ENCODE measurements at places on chromosomes 2 and 18. TPM values are rescaled to one million over a fixed set of nuclear protein-coding genes. Genes with fewer than 3 reads are reported as not detected.

The CIB4 gene
- not detected for total RNA-seq

The ASPRV1 gene
- total RNA-seq: 0.33 TPM

The CLIP4 gene
- total RNA-seq: 127 TPM

The SRD5A2 gene
- total RNA-seq: not detected

The PLEK gene
- total RNA-seq: not detected

The ALLC gene
- not detected for total RNA-seq
